Dermis lymphatic vessel endothelial cell (primary cell): ENCODE measurements at places on chromosomes 1 and 21. TPM values are rescaled to one million over a fixed set of nuclear protein-coding genes. Genes with fewer than 3 reads are reported as not detected.

The PEF1 gene
- total RNA-seq = 110 and 125 TPM in 2 replicates

The GPR157 gene
- total RNA-seq = 4.1 and 4.6 TPM in 2 replicates

The MATN1 gene
- total RNA-seq = 0.09 TPM in 1 of 2 replicates, not detected in the other

The PROX1 gene
- total RNA-seq = 81.7 and 125 TPM in 2 replicates

The C21orf58 gene
- 0.77 and 0.87 TPM in 2 replicates for total RNA-seq

The TINAGL1 gene
- 153 and 315 TPM in 2 replicates for total RNA-seq

The C2CD2 gene
- total RNA-seq = 20.6 and 28.3 TPM in 2 replicates

The RCAN3 gene
- total RNA-seq = 3.1 and 3.9 TPM in 2 replicates

The PLA2G5 gene
- not detected in 2 replicates for total RNA-seq

The CYP4Z1 gene
- not detected in 2 replicates for total RNA-seq

The LCE3E gene
- not detected in 2 replicates for total RNA-seq

The KRTAP19-5 gene
- not detected in 2 replicates for total RNA-seq

The PLPP3 gene
- 31.0 and 73.9 TPM in 2 replicates for total RNA-seq

The CFAP141 gene
- not detected in 2 replicates for total RNA-seq

The NBL1 gene
- total RNA-seq = 135 and 198 TPM in 2 replicates

The CLCA4 gene
- total RNA-seq = not detected in 2 replicates

The TGFB2 gene
- 9.5 and 50.7 TPM in 2 replicates for total RNA-seq

The DMBX1 gene
- total RNA-seq = not detected in 2 replicates

The OR2AK2 gene
- not detected in 2 replicates for total RNA-seq

The OR14I1 gene
- total RNA-seq = not detected in 2 replicates

The ATP5PF gene
- total RNA-seq = 38.9 and 46.7 TPM in 2 replicates

The GPR25 gene
- total RNA-seq = not detected in 2 replicates

The RGS21 gene
- total RNA-seq = not detected in 2 replicates

The LCE1F gene
- total RNA-seq = not detected in 2 replicates

The C8A gene
- total RNA-seq = not detected in 2 replicates

The BCL2L15 gene
- total RNA-seq = 0.09 and 0.11 TPM in 2 replicates
